ENCODE measurements at places on chromosomes 5 and 9.
A peak's percentile ranks its signal among the peaks of the same experiment; 100 is the strongest.

GRCh38 chr5:99386406-99387077 lies 457.7 kb upstream of the CHD1 start:
- DNase-seq = no peak

GRCh38 chr5:126066836-126067235 lies 356.4 kb upstream of the GRAMD2B start:
- peak; percentile 87 for DNase-seq

GRCh38 chr9:124329206-124329792 lies 71.5 kb downstream of the NEK6 start:
- no peak for DNase-seq

- DNase-seq = no peak
Measured at GRCh38 chr5:135353952-135354721, 44.9 kb downstream of the MACROH2A1 start.

GRCh38 chr5:156326718-156327259 lies at the start of gene SGCD:
Gene SGCD (plus strand): TSS chr5:156327164.
- DNase-seq = no peak

DNA sequence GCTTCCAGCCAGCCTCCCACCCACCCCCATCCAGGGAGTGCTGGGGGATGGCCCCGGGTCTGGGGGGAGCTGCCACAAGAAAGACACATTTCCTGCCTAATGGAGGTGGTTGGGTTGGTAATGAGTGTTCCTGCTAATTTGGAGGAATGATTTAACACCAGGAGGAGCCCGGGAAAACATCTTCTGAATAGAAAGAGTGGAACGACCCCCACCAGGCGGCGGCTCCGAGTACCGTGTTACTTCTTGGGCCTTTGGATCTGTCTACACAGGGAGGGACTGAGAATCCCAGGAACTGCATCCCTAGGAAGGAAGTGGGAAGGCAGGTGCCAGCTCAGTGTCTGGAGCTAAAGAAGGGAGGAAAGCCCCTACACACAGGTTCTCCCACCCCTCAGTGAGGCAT lies 64.6 kb downstream of the TSPAN17 start:
- DNase-seq = no peak
